Activated CD8-positive, alpha-beta memory T cell treated with anti-CD3 and anti-CD28 coated beads for 36 hours (primary cell): ENCODE measurements at places on chromosomes 13 and 19. TPM values are rescaled to one million over a fixed set of nuclear protein-coding genes. Genes with fewer than 3 reads are reported as not detected.

C19orf73 gene
- 1.0 TPM for total RNA-seq

TRPM4 gene
- 0.13 TPM for total RNA-seq

ERICH4 gene
- total RNA-seq = not detected

B3GNT3 gene
- total RNA-seq = not detected
